ENCODE measurements at places on chromosomes 13 and 19.

DNA sequence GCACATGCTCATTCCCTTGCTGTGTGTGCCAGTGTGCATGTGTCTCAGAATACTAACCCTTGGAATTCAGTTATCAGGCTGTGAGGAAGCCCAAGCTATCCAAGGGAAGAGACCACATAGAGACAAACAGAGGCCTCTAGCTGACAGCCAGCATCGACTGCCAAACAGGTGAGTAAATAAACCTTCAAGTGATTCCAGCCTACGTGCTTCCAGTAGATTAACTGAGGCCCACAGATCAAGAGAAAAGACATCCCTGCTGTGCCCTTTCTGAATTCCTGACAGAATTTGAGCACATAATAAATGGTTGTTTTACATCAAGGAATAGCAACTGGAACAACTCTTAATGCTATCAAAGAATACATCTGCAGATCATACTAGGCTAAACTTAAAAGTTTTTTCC lies 17.5 kb downstream of the ZC3H13 start:
- no peak for DNase-seq

- no peak for DNase-seq
These were observed 8.8 kb downstream of the INAFM1 start for GRCh38 chr19:47283405-47284059.

DNA sequence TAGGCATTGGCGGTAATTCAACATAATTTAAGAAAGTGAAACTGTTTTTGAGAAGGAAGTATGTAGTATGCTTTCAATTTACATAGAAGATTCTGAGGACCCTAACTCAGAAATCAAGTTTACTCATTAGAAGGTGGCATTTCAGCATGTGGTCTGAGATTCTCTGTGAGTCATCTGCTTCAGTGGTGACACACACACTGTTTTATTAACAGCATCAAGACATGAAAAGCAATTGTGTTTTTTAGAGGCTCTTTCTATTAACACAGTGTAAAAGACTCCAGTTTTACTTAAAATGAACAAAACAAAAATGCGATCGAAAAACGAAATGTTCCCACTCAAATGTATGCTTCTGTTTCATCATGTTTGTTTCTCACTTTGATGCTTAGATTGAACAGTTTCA lies 802.1 kb upstream of the SLITRK6 start:
- DNase-seq: no peak

DNA sequence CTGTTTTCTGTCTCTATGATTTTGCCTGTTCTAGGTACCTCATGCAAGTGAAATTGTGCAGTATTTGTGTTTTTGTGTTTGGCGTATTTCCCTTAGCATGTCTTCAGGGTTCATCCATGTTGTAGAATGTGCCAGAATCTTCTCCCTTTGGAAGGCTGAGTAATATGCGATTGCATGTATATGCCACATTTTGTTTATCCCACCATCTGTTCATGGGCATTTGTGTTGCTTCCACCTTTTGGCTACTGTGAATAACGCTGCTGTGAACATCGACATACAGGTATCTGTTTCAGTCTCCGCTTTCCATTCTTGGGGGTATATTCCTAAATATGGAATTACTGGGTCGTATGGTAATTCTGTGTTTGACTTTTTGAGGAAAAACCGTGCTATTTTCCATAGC lies 190.0 kb downstream of the ATP8A2 start:
- DNase-seq: no peak

DNA sequence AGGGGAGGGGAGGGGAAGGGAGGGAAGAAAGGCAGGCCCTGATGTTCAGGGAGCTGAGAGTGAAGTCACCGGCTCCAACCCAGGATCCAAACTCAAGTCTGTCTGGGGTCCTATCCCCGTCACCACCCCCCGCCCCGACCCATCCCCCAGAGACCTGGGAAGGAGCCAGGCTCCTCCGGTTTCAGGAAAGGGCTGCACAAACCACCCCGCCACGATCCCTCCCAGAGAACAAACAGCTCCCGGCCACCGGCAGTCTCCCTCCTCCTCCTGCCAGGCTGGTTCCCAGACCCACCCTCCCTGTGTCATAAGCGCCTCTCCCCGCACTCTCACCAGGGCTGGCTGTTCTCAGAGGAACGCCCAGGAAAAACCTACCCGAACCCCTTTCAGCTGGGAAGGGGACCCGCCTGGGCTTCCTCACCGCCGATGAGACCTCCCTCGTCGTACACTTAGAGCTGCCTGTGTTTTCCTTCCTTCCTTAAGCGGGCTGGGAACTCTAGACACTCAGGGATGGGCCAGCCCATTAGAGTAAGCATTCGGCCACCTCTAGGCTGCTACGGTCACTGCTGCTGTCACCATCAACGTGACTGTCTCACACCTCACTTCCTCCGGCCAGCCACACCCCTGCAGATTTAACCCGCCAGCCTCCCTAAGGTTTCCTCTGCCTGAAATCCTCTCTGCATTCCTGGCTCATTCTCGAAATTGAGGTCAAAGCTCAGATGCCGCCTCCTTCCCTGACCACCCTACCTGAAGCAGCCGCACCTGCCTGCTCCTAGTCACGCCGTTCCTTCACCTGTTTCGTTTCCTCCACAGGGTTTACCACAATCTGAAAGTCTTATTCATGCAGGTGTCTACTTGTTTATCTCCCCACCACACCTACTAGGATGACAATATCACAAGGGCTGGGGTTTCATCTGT lies 6.3 kb upstream of the RDH13 start:
- DNase-seq: no peak

DNA sequence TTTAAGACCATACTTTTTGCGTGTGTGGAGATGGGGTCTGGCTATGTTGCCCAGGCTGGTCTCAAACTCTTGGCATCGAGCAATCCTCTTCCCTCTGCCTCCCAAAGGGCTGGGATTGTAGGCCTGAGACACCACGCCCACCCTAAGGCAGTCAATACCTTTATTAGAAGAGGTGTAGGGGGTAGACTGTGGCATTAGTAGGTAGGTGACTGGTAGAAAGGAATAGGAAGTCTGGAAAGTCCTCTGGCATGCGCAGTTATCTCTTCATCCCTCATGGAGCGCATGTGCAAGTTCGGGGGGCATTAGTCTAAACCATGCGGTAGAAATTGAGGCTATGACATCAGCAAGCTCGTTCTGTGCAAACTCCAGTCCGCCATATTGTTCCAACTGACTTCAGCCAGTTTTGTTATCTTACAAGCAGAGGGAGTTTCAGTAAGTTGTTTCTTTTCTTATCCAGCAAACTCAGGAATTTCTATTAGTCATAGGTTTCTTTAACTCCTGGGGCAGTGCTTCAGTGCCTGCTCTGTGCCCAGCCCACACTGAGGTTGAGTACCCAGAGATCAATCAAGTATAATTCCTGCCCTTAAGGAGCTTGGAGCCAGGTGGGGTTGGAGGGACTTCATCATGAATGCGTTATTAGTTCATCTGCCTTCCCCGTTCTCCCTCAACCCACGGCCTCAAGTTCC lies 7.3 kb upstream of the RANBP3 start:
- no peak for DNase-seq

DNA sequence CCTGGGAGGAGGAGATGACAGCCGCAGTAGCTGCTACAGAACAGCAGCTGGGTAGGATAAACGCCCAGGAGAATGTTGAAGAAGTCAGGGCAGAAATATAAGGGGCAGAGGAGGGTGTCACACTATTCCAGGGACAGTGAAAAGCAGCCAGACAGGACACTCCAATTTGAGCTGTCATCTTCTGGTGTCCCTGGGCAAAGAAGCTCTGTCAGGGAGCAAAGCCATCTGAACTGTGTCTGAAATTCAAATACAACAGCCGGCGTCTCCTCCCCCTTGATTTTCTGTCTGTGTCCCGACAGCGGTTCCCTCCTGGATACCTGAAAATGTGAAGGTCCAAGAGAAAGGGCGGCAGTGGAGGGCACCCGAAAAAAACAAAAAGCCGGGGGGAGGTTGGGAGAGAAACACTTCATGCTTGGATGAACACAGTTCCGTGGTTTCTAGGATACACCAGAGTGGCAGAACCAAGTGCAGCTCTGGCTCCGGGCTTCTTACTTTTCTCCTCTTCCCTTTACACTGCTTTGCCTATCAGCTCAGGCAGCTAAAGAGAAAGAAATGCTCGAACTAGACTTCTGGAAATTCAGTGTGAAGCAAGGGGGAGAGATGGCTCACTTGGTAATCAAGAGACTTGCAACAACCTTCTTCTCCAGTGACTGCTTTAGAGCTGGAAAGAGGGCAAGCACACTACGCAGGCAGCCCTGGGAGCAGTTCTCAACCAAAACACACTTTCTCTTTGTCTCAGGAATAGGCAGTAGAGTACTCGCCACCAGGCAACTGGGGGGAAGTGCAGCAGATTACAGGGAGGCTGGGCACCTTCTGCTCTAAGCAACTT lies 465.6 kb downstream of the ITGBL1 start:
- no peak for DNase-seq

DNA sequence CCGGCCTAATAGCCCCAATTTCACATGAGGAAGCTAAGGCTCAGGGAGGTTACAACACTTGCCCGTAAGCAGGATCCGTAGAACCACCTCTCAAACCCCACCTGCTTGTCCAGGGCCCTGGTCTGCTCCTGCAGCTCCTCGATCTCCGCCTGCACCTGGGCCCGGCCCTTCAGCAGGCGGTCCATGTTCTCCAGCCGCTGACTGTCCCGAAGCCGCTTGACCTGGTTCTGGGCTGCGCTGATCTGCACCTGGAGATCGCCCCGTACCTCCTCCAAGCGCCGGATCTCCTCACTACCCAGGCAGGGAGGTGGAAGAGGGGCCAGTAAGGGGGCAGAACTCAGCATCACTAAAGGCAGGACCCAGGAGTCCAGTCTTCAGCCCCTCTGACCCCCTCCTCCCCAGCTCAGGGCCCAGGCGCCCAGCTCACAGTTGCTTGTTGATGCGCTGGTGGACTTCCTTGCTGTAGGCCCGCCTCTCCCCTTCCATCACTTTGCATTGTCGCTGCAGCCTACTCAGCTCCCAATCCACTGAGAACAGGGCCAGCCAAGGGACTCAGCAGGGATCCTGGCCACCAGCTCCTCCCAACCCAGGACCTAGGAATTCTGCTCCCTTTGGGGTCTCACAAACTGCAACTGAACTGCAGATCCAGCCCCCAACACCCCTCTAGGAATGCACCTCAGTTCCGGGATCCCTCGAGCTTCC lies 6.9 kb upstream of the EMP3 start:
- DNase-seq: no peak

GRCh38 chr19:37513397-37513796 lies 6.7 kb downstream of the ZNF793 start:
- no peak for DNase-seq

DNA sequence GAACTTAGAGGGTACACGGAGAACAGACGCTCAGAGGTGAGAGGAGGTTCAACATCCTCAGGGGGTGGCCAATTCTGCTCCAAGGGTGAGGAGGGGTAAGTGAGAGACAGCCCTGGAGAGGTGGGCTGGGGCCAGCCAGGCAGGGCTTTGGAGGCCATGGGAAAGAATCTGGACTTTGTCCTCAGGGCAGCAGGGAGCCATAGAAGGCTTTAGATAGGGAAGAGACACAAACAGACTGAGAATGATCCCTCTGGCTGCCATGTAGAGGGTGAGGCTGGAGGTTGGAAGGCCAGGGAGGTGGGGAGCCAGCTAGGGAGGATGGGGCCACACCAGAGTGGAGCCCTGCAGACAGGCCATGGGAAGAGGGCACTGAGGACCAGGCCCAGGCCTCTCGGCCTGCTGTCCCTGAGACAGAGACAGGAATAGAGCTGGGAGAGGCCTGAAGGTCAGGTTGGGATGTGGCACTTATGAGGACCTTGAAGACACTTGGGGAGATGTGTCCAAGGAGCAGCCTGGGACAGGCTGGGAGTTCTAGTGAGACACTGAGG lies 29.2 kb upstream of the CCNP start:
- DNase-seq: no peak

DNA sequence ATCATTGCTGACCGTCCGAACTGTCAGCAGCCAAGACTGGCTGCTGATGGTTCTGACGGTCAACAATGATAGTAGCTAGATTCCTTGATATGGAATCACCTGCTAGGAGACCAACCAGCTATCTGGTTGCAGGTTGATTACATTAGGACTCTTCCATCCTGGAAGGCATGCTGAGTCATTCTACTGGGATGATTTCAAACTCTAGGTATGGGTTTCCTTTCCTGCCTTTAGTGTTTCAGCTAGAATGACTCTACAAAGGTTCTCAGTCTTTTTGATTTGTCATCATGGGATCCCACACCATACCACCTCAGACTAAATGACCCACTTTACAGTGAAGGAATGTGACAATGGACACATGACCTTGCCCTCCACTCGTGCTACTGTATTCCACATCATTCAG lies 138.1 kb upstream of the KL start:
- DNase-seq: no peak

DNA sequence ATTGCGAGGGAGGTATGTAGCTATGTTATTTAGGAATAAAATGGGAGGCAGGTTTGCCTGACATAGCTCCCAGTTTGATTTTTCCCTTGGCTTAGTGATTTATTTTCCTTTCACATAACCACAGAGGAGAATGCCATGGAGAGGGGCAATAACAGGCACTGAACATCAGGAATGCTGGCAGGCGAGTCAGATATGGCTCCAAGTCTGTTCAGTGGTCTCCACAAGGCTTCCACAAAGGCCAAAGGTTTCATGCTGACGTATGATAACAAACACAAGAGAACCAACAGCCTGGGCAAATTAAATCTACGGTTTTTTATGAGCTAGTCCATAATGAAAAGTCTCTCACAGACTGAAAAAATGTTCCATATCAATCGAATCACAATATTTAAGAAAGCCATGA lies 66.7 kb downstream of the SUCLA2 start:
- no peak for DNase-seq

GRCh38 chr19:52673014-52673413 lies 34.9 kb upstream of the ZNF83 start:
- no peak for DNase-seq

DNA sequence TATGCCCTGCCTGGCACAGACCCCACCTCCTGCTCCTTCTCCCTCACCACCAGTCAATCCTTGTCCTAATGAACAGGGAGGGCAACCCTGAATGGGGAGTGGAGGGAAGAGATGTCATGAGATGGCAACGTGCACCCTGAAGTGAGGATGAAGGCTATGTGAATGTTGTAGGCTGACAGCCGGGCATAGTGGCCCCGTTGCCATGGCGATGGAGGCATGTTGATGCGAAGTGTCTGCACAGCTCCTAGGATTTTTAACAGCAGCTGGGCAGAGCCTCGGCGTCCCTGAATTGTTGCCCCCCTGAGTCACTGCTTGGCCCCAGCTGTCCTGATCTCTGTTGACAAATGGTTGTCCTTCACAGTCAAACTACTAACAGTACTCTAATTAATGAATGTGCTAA lies 4.8 kb upstream of the ALOX5AP start:
- DNase-seq: no peak

DNA sequence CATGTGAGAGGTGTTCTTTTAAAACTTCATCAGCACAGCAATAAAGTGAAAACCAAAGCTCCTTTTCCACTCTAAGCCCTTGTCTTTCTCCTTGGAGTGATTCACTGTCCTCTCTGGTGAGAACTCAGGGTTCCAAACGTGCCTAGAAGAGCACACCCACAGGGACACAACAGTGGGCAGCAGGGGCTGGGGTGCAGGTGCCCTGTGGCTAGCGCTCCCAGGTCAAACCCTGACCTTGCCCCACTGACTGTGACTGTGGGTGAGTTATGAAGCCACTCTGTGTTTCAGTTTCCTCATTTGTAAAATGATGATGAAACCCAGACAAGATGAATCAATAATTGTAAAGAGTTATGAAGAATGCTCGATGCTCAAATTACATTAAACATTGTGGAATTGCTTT lies 37.6 kb upstream of the IGFL1 start:
- DNase-seq: no peak
